ENCODE measurements at places on chromosomes 7 and 10.
A peak's percentile ranks its signal among the peaks of the same experiment; 100 is the strongest.

DNA sequence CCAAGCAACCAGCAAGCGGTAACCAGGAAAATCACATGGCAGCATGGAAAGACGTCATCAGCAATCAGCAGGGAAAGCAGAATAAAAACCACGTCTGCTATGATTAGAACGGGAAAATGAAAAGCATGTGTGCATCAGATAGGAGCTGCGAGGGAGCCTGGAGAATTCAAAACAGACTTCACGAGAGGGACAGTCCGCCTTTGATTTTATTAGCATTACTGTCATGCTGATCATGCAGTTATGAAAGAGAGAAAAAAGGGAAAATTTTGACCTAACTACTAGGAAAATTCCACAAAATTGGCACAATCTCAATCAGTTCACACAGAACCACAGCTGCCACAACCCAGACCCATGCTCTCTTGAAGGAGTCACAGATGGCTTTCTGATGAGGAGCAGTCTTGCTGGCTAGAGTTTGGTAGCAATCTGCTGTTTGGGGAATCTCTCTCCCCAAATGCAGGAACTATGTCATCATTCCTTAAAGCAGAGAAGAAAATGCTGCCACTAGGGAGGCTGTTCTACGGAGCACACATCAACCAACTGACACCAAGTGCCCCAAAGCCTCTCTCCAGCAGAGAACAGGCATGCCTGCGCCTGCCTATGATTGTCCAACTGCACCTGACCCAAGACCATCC, 295.9 kb downstream of the TNS3 start:
- no peak for DNase-seq

DNA sequence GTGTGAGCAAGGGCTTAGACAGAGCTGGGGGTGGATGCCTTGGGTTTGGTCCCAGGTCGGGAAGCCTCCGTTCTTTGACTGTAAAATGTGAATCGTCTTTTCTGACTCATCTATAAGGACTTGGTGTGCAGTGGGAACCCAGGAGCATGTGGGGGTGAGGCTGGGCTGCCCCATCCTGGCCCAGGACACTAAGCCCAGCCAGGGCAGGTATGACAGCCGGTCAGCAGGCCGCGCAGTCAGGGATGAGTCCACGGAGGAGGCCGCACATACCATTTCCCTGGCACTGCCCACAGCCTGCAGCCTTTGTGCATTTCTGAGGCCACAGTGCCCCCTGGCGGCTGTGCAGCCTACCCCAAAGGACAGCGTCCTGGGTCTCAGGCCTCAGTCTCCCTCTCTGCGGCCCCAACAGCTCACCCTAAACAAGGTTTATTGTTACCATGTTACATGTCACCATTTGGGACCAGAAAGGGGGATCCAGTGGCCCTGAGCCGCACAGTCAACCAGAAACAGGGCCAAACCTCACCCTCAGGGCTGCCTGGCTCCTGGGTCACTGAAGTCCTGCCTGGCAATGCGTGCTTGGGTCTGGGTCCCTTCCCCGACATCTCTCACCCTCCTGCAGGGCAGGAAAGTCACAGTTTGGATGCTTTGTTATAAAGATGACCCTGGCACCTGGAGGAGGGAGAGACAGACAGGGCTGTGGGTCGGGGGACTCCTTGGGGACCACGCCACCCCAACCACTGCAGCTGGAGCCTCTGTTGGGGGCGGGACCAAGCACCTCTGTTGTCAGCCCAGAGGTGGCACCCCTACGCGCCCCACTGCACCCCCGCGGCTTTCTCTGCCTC, 14.4 kb upstream of the SH2B2 start:
- DNase-seq: no peak

GRCh38 chr7:107322015-107322414, 147.8 kb upstream of the GPR22 start:
- no peak for DNase-seq

- no peak for DNase-seq
Measured at GRCh38 chr10:118407026-118407425, 64.9 kb upstream of the FAM204A start.

- peak; percentile 57 for DNase-seq
Measured at GRCh38 chr10:7260412-7260900, 150.4 kb downstream of the SFMBT2 start.

- DNase-seq: no peak
Measured at GRCh38 chr7:73901231-73901822, 40.4 kb downstream of the TMEM270 start.

DNA sequence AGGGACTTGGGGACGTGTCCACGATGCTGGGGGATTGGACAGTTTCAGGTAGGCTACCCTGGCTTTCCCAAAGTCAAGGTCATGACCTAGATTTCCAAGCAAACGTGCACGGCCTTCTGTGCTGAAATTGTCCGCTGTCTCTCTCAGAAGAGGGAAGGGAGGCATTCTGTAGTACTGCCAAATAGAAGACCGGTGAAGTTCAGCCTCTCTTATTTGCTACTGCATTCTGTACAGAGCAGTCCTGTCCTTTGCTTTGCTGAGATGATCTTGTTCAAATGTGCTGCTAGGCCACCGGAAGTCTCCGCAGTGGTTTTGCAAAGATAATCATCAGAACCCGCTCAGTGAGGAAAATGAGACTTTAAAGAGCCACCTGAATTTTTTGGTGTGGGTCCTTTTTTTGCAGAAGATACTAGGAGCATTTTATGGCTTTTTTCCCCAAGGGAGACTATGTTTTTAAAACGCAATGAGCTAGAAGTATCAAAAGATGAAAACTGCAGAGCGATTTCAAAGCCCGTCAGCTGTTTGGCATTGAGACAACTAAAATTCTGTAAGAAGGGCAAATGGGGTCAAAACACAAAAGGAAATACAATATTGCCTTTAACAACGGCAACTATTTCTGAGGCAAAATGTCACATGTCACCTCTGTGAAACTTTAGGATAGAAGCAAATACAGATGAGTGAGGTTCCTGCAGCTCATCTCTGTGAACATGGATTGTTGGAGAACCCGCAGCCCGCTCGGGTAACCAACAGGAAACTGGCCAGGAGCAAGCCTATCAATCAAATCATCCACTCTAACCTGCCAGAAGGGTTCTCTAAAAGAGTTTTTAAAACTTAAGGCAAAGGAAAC, 1.3 kb upstream of the NMT2 start:
- DNase-seq: no peak

DNA sequence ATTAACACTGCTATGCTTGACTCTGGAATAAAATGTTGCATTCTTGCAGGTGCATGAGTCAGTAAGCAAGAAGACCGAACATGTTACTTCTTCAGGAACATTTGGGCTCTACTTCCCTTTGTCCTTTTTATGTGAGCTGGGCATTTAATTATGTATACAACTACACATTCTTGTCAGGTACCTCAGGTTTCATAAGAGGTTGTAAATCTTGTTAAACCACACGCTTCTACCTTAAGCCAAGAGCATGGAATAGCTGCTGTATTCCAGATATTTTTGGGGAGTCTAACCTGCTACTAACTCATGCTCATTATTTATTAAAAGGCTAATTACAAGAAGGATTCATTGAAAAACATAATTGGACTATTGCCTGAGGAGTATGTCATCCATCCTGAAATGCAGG, 414.2 kb upstream of the KLF6 start:
- DNase-seq: no peak

- no peak for DNase-seq
Measured at GRCh38 chr10:11107948-11108347, 90.3 kb downstream of the CELF2 start.

GRCh38 chr7:74284781-74285259, 4.4 kb upstream of the CLIP2 start:
- no peak for DNase-seq

DNA sequence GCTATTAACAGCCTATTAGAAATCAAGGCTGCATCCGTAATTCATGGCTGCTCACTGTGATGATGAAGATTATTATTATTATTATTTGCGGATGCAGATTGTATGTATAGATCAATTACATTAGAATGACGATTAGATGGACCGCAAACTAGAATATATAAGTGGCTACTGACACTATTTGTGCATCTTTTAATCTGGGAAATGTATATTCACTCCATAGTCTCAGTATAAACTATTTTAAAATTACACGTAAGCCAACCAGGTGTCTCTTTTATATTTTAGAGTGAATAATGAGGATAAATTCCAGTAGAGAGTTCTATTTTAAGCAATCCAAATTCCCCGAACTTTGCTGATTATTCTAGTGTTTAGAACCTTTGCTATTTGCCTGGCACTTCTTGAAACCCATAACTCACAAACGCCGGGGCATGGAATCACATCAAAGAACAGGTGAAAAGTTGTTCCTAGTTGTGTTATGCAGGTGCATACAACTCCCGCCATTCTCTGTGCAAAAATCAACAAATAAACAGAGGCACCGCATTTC, 509 bp upstream of the ING3 start:
- no peak for DNase-seq

DNA sequence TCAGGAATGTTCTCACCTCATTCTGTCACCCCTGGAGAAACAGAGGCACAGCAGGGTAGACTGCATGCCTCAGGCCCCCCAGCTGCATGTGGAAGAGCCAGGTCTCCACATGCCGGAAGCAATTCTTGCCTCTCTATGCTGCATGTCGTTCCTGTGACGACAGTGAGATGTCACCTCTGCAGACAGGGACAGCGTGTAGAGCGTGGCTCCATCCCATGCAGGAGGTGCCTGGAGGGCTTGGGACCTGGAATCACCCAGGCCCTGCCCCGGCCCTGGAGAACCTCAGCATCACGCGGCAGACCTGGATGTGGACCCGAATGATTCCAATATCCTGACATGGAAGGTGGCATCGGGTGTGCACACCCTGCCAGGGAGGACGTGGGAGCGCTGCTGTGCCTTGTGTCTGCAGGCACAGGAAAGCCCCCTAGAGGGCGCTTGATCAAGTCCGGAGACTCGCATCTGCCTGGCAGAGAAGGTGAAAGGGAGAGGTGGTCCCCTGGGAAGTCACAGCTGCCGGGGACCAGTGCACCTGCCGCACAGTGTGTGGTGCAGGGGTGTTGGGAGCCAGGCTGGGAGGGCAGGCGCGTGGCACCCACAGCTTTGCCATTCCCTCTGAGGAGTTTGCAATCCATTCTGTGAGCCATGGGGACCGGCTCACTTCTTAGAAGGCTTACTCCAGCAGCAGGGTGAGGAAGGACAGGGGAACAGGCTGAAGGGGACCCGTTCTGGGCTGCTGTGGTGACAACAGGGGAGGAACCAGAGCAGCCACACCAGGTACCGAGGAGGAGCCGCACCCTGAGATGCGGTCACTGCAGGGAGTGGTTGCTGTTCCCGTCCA, 45.3 kb upstream of the EN2 start:
- DNase-seq: no peak

- DNase-seq: no peak
Measured at GRCh38 chr10:5196702-5197113, at the start of gene AKR1C4. AKR1C4 (plus strand) TSS chr10:5196837; CDS start chr10:5196868, 31 bp downstream.

DNA sequence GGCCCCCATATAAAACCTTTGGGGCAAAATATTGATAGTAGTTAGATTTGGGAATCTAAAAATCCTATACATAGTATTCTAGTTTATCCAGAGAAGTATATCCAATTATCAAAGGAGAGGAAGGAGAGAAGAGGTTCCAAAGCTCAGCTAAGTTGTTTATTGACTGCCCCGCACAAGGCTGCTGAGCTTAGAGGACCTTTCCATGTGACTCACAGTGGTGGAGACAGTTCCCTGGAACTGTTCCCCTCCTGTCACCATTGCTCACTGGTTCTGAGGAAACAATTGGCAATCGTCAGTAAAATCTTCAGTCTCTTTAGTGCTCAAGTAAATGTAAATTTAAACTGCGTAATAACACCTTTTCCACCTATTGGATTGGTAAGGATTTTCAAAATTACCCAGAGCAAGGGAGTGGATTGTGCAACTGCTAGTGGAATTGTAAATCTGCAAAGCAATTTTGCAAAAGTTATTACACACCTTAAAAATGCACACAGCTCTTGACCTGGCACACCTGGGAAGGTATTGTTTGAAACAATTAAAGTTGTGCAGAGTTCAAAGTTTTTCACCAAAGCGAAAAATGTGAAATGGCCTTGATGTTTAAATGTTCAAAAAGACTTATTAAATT, 63.1 kb downstream of the EEPD1 start:
- no peak for DNase-seq

GRCh38 chr10:73965890-73966768, 31.8 kb upstream of the VCL start:
- peak; percentile 97 for DNase-seq

DNA sequence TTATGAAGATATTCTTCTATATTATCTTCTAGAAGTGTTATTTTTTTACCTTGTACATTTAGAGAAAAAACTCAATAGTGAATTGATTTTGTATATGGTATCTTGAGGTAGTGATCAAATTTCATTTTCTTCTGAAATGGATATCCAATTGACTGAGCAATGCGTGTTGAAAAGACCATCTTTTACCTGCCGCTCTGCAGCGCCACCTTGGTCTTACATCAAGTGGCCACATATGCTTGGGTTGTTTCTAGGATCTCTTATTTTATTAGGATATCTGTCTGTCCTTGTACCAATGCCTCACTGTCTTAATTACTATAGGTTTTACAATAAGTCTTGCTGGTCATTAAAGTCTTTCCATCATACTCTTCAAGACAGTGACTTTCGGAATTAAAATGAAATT, 53.0 kb downstream of the CUL2 start:
- DNase-seq: no peak

- DNase-seq: no peak
Measured at GRCh38 chr7:495761-496321, 23.8 kb downstream of the PDGFA start.

GRCh38 chr10:95328013-95328412, 37.2 kb upstream of the PDLIM1 start:
- no peak for DNase-seq

DNA sequence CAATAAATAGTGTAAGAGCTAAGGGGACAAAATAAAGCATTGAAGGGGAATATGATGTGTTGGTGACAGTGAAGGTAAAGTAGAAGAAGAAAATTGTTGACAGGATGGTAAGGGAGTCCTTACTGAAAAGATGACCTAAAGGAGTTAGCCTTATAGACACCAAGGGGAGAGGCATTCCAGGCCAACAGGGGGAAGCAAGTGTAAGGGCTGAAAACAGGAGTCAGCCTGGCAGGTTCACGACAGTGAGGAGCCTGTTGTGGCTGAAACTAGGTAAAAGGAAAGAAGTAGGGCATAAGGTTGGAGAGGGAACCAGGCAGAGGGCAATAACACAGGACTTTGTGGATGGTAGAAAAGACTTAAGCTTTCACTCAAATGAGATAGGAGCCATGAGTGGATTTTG, 34.0 kb downstream of the PNLIPRP3 start:
- DNase-seq: no peak

GRCh38 chr10:87865241-87865881, 1.9 kb downstream of the PTEN start:
- no peak for DNase-seq

- DNase-seq: no peak
Measured at GRCh38 chr7:143285470-143285778, 666 bp downstream of the TMEM139 start.

GRCh38 chr10:130817046-130817624, 494.4 kb downstream of the TCERG1L start:
- DNase-seq: no peak
